ENCODE measurements at places on chromosomes 6 and 20.

GRCh38 chr6:106279179-106279578, 46.4 kb downstream of the ATG5 start:
- DNase-seq: no peak

- DNase-seq: no peak
These were observed 191.2 kb upstream of the RREB1 start for GRCh38 chr6:6916598-6916997.

DNA sequence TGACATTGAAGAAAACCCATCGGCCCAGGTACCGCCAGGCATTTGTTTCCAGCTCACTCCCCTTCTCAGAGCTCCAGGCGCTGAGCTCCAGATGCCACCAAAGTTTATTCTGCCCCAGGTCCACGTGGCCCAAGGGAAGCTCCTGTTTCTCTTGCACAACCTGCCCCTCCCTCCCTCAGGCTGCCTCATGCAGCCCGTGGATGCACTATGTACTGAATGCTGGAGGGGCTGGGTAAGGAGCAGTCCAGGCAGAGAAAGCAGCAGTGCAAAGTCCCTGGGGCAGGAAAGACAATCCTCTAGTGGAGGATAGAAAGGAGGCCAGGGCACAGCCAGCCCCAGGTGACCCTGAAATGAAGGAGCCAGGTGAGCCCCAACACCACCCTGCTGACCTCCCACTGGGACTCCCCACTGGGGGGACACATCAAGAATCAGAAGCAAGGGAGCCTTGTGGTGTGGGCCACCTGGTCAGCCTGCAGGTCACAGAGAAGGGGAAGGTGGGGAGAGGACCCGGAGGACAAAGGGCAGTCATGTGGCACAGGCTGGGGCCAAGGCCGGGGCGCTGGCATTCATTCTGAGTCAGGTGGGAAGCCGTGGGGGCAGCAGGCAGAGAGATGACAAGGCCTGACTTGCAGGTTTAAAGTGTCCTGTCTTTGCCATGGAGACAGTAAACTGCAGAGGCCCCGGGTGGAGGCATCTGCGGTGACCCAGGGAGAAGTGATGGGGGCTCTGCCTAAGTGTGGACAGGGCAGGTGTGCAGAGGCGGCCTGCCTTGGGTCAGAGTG, 230.1 kb downstream of the PREX1 start:
- DNase-seq: no peak

DNA sequence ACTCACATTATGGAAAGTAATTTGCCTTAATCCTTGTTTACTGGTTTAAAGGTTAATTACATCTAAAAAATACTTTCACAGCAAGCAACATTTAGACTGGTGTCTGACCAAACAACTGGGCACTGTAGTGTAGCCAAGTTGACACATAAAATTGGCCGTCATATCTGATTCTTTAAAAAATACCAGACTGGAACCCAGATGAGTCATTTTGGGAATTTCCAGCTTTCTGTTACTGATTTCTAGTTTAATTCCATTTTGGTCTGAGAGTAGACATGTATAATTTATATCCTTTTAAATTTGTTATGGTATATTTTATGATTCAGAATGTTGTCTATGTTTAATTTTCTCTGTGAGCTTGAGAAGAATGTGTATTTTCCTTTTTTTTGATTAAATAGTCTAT, 44.1 kb downstream of the SCP2D1 start:
- no peak for DNase-seq

GRCh38 chr20:1862663-1863053, 32.5 kb upstream of the SIRPA start:
- DNase-seq: no peak

- DNase-seq: no peak
These were observed 46.4 kb upstream of the DST start for GRCh38 chr6:56689114-56689513.

- no peak for DNase-seq
These were observed at the start of gene HS3ST5 for GRCh38 chr6:114342826-114343781. HS3ST5 (minus strand) TSS chr6:114343023; CDS start chr6:114062845, 280,178 bp downstream.

DNA sequence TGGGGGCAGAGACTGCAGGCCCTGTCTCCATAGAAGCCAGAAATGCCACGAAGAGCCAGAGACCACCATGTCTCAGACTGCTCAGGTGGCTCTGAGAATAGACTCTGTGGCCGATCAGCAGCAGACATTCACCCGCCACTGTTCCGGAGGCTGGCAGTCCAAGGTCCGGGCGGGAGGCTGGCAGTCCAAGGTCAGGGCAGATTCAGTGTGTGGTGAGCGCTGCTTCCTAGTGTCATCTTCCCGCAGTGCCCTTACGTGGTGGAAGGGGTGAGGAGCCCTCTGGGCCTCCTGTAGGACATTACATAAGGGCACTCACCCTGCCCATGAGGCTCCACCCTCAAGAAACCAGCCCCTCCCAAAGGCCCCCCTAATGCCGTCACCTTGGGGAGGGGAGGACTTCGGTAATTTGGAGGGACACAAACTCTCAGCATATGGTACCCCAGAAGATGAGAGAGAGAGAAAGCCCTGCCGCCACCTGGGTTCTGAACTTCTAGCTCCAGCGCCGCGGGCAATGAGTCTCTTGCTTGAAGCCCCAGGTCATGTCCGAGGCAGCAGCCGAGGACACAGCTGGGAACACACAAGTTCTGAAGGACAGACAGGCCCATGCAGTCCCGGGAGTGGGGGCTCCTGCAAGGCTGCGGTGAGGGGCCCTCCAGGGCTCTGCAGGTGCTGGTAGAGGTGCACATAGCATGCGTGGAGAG, 36.4 kb downstream of the DACT2 start:
- DNase-seq: no peak

GRCh38 chr20:36010076-36010475, 41.7 kb downstream of the CNBD2 start:
- no peak for DNase-seq

GRCh38 chr20:44683263-44684046, 31.7 kb upstream of the CCN5 start:
- peak; percentile 80 for DNase-seq

DNA sequence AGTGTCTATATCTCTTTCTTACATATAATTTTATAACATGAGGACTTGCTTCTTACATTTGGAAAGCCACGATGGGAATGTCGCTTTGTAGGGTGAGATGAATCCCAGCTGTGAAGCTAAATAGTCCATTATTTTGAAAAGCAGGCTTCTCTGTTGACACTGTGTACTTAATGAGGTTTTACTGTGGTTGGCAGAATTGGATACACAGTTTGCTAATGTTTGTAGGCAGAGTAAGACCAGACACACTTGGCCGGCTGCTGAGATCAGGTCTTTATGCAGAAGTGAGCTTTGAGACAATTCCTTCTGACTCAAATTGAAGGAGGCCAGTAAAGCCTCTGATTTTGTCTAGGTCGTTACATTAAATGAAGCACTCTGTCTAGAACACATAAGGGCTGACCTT, 93.0 kb downstream of the NDUFAF5 start:
- DNase-seq: no peak

- DNase-seq: no peak
These were observed 94.0 kb downstream of the CD83 start for GRCh38 chr6:14211562-14211942.

- DNase-seq: no peak
These were observed 80.9 kb upstream of the GRIK2 start for GRCh38 chr6:101312652-101313051.

GRCh38 chr20:48064929-48065328, 279.6 kb upstream of the SULF2 start:
- no peak for DNase-seq

- no peak for DNase-seq
These were observed 366.6 kb downstream of the RNGTT start for GRCh38 chr6:88596801-88597200.
